Activated CD4-positive, alpha-beta T cell treated with anti-CD3 and anti-CD28 coated beads for 1 hour (primary cell): ENCODE measurements at places on chromosomes 7 and 10.

GRCh38 chr7:141103847-141104429, 30.1 kb downstream of the TMEM178B start:
- no peak for DNase-seq

DNA sequence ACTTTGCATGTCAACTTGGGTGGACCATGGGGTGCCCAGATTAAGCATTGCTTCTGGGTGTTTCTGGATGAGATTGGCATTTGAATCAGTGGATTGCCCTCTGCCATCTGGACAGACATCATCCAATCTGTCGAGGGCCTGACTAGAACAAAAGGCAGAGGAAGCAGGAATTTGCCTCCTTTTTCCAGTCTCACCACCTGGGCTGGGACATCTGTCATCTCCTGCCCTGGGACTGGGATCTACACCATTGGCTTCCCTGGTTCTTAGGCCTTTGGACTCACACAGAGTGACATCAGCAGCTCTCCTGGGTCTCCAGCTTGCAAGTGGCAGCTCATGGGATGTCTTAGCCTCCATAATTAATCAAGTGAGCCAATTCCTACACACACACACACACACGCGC, 10.3 kb downstream of the SLC13A4 start:
- no peak for DNase-seq

GRCh38 chr10:113825791-113826190, 28.1 kb downstream of the DCLRE1A start:
- no peak for DNase-seq

DNA sequence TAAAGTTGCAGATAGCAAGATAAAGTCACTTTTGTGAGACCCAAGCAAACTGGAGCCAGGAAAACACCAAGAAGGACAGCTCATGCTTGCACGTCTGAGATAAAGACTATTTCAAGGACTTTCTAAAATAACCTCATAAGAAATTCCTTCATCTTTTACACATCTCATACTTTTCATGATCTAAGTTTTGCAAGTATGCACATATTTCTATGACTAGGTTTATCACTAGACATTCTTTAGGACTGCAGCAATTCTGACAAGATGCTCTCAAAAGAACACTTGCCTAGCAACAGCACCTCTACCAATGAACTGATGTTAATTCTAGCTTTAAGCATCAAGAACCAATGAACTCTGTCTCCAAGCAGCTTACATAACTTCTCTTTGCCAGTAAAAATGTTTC, 457.6 kb downstream of the SEMA3D start:
- DNase-seq: no peak

- DNase-seq: peak; percentile 33
Measured at GRCh38 chr7:3043544-3044371, at the start of gene CARD11. Gene CARD11, minus strand, starts transcription at chr7:3043867. Its CDS starts 85,361 bp downstream, at chr7:2958506.

DNA sequence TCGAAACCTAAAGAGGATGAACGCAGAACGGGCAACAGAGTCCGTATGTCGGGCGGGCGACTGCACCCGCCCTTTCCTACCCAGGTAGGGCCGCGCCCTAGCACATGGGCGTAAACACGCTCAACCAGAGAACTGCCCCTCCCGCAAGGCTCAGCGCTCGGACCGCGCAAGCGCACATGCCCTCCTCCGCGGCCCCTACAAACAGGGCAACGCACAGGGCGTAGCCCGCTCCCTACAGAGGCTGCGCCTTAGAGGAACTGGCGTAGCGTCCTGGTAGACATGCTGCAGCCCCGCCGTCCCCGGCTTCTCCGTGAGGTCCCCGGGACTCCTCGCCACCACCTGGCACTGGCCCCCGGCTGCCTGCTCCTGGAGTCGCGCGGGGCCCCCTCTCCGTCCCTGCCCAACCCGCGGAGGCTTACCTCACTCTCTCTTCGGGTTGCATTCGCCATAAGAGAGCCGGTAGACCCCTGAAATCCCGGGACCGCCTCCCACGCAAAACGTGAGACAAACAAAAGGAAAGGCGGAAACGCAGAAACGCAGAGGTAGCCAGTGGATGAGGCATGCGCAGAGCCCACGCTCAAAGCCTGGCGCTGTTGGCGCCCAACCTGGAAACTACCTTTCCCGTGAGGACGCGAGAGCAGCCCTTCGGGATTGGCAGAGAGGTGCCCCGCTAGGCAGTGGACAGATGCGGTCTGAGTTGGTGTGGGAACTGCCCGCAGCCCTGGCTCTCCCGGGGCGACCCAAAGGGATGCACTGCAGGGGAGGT, at the start of gene ZNF33B:
TSS of gene ZNF33B (minus strand) at position 516 of the 766 bp plus-strand sequence. CDS start 1,642 bp downstream, outside the sequence.
- peak; percentile 91 for DNase-seq

GRCh38 chr10:75954486-75954885, 523.1 kb downstream of the LRMDA start:
- DNase-seq: no peak

DNA sequence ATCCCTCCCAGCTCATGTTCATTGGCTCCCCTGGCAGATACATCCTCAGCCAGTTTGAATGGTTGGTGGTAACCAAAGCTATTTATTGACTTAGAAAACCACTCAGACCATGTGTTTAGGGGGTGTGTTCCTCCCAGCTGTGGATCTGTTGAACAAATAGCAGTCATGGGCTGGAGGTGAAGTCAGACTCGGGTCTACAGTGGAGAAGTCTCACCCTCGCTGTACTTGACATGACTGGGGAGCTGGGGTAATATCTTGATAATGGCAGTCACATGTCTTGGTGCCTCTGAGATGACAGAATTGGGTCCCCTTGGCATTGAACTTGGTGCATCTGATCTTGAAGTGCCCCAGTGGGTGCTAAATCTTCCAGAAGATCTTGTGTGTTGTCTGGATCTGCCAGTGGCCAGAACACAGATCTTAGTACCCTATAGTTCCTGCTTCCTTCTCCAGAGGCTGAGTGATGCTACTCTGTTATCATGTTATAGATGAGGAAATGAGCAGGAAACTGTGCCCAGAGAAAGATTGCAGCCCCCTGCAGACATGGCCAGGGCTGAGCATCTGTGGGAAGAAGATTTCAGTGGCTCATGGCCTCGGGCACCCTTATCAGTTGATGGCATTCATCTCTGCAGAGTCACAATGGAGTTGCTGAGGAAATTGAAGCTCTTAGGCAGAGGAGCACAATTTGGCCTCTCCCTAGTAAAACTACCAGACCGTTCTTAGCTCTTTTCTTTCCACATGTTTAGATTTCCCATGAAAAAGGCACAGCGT, 50.4 kb downstream of the ADRA2A start:
- DNase-seq: no peak

GRCh38 chr10:3036155-3037021, 31.0 kb upstream of the PFKP start:
- DNase-seq: no peak

DNA sequence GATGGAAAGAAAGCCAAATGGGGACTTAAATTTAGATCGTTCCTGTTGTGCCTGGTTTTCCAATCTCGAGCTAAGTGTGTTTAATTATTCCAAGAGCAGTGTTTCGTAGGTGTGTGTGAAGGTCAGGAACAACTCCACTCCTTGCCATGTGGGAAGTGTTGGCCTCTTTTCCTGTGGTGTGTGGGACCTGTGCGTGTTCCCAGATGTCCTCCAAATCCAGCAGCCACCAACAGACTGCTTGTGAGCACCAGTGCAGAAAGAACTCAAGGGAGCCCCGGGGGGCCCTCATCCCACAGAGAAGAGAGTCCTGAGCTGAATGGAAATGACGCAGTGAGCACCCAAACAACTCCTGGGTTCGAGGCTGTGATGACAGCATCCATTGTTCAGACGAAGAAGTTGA, 227.7 kb downstream of the TMEM178B start:
- no peak for DNase-seq

DNA sequence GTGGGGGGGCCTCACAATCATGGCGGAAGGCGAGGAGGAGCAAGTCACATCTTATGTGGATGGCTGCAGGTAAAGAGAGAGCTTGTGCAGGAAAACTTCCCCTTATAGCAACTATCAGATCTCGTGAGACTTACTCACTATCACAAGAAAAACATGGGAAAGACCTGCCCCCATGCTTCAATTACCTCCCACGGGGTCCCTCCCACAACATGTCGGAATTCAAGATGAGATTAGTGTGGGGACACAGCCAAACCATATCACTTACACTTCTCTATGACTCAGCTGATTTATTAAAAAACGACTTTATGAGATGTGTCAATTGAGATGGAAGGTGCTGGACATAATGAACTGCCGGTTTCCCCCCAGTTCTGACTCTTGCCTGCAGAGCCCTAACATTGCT, 23.8 kb upstream of the CHN2 start:
- DNase-seq: no peak

- DNase-seq: no peak
Measured at GRCh38 chr7:100947792-100948191, 1.5 kb upstream of the MUC3A start.

- DNase-seq: no peak
Measured at GRCh38 chr7:45897042-45897690, 8.9 kb downstream of the IGFBP1 start.

- no peak for DNase-seq
Measured at GRCh38 chr7:114972567-114972966, 50.7 kb downstream of the MDFIC start.

GRCh38 chr10:37777056-37777455, 80.4 kb downstream of the ZNF248 start:
- no peak for DNase-seq

DNA sequence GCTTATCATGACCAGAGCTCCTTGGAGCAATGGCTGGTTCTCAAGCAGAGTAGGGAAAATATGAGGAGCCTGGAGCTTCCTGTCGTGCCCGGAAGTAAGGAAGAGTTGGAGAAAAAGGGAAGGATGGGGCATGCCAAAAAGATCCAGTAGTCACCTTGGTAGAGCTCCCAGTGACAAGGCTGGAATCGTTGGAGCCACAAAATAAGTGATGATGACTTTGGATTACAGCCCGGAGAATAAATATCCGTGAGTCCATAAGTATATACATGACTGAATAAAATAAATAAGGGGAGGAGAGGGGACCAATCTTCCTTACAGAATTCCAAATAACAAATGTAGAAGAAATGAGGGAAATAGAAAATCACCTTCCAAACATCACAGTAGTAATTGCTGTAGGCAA, 29.3 kb downstream of the LMTK2 start:
- DNase-seq: no peak

DNA sequence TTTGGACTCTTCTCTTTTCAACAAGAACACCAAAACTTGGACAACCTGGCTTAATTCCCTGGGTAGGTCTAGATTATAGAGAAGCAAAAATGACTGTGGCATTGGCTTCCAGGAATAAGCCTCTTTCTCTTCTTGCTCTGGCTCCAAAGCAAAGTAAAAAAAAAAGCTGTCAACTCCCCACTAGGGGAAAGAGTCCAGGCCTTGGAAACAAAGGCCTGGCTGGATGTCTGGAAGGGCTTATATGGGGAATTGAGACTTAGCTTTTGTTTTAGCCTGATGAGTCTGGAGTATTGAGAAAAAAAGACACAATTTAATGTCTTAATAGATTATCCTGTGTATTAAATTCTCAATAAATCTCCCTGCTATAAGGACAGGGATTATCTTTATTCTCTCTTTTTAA, 300.6 kb downstream of the SORCS3 start:
- no peak for DNase-seq

GRCh38 chr10:74177140-74177677, 26.2 kb downstream of the ADK start:
- DNase-seq: peak; percentile 18

DNA sequence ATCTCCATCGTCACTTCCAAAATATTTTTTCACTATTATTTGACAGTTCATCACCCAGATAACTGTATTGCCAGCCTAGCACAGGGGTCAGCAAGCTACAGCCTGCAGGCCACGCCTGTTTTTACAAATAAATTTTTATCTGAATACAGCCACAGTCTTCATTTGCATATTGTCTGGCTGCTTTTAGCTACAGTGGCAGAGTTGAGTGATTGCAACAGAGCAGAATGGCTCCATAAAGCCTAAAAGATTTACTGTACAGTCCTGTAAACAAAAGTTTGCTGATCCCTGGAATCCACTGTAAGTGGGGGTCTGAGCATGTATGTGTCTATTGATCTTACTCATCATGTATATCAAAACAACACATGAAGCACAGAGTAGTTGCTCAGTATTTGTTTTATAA, 45.9 kb upstream of the GNAI1 start:
- no peak for DNase-seq

- DNase-seq: no peak
Measured at GRCh38 chr7:142194201-142194600, 63.7 kb downstream of the PRSS58 start.

GRCh38 chr7:45978010-45978681, 57.1 kb upstream of the IGFBP3 start:
- DNase-seq: no peak

- DNase-seq: no peak
Measured at GRCh38 chr10:112280205-112280921, 2.8 kb upstream of the TECTB start.

GRCh38 chr10:132329565-132330485, 2.2 kb upstream of the LRRC27 start:
- no peak for DNase-seq

DNA sequence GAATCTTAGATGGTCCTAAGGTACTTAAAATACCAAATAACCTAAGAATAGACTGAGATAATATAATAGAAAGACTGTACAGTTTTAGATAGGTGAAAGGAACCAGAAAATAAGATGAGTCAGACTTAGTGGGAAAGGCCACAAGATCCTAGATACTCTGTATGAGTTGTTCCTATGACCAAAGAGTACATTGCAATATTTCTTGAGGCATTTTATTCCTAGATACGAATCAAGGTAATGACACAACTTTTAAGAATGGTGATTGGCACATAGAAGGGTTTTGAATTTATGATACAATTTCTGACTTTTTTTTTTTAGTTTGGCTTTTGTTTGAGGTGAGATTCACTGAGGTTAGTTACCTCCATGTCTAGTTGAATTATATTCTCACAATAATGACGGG, 30.2 kb downstream of the MGAM start:
- no peak for DNase-seq

DNA sequence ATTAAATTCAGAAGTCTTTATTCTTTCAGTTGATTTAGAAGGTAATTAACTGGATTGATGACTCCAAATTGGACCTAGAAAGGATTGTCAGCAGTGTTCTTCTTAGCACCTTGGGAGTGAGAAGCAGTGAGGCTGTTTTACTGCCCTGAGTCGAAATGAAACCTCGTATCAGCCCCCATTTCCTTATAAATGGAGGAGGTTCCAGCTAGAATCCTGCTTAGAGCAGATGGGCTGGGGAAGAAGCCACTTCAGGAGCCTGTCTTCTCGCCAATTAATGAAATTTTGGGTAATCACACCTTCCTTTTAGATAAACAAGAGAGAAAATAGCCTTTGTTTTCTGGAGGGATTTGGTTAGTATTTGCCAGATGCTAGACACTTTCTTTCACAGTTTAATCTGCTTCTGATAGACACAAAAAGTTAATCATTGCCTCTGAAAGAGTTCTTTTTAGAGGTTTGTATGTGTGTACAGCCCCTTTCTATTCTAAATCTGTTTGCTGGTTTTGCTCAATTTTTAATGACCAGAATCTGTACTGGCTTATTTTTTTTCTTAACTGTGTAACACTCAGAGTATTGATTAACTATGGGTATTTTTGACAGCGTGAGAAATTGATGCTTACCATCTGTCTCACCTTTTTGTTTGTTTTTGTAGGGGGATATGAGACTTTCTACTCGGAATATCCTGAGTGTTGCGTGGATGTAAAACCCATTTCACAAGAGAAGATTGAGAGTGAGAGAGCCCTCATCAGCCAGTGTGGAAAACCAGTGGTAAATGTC, 4.6 kb downstream of the DUSP5 start:
- no peak for DNase-seq
